ENCODE measurements at places on chromosomes 13 and 19.

GRCh38 chr19:58563034-58563573 is 4.7 kb upstream of the UBE2M start:
- DNase-seq = no peak

DNA sequence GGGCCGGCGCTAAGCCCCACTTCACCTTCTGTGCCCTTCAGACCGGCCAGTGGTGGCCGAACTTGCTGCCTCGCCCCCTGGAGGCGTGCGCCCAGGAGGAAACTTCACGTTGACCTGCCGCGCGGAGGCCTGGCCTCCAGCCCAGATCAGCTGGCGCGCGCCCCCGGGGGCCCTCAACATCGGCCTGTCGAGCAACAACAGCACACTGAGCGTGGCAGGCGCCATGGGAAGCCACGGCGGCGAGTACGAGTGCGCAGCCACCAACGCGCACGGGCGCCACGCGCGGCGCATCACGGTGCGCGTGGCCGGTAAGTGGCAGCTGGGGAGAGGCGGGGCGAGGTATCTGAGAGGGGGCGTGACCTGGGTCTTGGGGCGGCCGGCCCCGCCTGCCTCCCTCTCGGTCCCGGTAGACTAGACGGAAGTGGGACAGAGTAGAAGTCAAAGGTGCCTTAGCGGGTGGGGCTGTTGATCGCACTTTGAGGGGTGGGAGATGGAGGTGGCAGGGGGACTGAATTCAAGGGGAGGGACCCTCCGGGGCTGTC is 5.6 kb downstream of the ICAM5 start:
- no peak for DNase-seq

DNA sequence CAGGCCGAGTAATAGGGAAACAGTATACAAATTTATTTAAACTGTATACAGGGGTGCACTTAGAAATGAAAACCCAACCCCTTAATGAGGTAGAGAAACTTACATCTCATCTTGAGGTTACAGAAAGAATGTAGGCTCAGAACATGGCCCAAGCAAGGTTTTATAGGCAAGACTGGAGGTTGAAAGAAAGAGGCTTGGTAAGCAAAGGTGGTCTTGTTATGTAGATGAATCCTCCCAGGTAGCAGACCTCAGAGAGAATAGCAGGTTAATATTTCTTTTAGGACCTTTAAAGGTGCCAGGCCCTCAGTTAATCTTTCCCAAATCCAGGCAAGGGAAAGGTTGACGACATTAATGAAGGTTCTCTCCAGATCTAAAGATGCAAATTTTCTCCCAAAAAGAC is 1466.8 kb upstream of the PRR20A start:
- DNase-seq = no peak

GRCh38 chr13:84844473-84844872 is 954.7 kb downstream of the SLITRK6 start:
- no peak for DNase-seq

DNA sequence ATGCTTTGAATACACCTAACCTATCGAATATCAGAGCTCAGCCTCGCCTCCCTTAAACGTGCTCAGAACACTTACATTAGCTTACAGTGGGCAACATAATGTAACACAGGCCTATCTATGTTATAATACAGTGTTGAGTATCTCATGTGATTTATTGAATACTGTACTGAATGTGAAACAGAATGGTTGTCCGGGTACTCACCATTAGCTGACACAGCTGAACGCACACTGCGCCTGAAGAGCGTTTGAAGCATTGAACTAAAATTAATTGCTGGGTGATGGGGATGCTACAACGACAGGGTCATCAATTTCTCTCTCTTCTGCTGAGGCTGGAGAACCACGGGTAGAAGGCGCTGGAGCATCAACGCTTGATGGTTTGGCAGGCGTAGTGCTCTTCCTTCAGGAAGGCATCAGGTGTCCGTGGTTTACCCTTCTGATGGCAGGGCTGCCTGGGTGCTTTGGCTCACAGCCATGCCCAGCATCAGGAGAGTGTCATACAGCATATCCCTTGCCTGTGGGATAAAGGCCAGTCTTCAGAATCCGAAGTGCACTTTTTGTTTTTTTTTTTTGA is 46.9 kb upstream of the UBE2L5 start:
- no peak for DNase-seq

GRCh38 chr13:99757756-99758459 is 213.7 kb downstream of the ZIC5 start:
- no peak for DNase-seq

- no peak for DNase-seq
Measured at GRCh38 chr13:45928843-45929242, 77.3 kb upstream of the SIAH3 start.

- no peak for DNase-seq
Measured at GRCh38 chr19:39212375-39212742, 8.3 kb upstream of the SYCN start.

DNA sequence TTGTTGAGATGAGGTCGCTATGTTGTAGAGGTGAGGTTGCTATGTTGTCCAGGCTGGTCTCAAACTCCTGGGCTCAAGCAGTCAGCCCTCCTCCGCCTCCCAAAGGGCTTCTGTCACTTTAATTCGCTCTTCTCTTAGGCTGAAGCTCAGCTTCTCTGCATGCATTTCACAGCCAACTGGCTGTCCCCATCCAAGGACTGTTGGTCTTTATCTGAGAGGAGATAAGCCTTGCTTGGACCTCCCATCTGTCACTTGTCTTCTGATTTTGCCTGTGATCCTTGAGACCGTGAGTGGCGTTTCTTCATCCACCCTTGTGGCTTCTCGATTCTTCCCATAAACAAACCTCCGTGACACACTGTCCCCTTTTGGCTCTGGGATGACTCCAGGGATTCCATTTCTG is 24.4 kb downstream of the CERS1 start:
- DNase-seq = no peak

DNA sequence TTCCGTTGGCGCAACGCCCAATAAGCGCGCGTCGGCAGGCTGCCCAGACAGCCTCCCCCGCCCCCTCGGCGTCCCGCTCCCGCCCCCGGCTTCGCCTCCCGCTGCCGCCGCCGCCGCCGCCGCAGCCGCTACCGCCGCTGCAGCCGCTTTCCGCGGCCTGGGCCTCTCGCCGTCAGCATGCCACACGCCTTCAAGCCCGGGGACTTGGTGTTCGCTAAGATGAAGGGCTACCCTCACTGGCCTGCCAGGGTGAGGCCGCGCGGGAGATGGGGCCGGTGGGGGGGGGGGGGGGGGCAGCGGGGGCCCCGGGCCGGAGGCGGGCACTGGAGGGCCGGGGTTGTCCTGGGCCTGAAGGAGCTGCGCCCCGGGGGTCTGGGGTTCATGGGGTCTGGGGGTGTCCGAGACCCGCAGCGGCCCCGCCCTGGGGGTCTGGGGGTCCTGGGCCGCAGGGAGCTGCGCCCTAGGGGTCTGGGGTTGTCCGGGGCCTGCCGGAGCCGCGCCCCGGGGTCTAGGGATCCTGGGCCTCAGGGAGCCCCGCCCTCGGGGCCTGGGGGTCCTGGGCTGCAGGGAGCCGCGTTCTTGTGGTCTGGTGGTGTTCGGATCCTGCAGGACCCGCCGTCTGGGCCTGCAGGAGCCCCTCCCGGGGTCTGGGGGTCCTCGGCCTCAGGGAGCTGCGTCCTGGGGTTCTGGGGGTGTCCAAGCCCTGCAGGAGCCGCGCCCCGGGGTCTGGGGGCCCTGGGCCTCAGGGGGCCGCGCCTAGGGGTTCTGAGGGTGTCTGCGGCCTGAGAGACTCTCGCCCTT is at the start of gene HDGFL2:
Gene HDGFL2 (plus strand): TSS at position 124 of the 801 bp plus-strand sequence. CDS start 54 bp downstream, at position 178.
- no peak for DNase-seq

DNA sequence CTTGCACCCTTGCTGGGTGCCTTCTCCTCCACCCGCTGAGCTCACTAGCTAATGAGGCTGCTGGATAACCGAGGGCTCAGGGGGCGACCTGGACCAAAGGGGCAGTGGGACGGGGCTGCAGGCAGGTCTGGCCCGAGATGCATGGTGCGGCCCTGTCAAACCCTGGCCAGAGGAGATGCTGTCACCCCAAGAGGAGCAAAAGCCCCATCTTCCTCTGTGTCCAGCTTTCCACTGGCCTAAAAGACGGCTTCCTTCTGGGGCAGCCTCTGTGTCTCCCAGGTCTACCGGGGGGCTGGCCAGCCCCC is 261.8 kb downstream of the TBC1D4 start:
- DNase-seq = no peak

- DNase-seq = no peak
Measured at GRCh38 chr13:73497430-73497829, 438.6 kb downstream of the KLF5 start.

GRCh38 chr13:68784275-68784674 is 1323.4 kb upstream of the ATXN8OS start:
- no peak for DNase-seq

DNA sequence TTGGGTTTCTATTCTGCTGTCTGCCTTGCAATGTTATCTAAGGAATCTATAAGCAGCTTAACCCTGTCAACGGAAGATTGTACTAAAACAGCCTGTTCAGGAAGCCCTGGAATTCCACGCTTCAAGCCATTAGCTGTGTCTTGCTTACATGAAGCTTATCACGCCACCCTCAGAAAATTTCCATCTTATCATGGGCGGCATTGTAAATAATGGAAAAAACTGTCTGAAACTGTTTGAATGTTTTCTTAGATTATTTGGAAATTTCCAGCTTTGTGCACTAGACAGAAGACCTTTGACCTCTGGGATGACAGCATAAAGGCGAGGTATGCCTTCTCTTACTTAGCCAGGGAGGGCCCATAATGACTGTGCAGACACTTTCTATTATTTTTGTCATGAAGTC is 319.7 kb downstream of the KCNRG start:
- no peak for DNase-seq

DNA sequence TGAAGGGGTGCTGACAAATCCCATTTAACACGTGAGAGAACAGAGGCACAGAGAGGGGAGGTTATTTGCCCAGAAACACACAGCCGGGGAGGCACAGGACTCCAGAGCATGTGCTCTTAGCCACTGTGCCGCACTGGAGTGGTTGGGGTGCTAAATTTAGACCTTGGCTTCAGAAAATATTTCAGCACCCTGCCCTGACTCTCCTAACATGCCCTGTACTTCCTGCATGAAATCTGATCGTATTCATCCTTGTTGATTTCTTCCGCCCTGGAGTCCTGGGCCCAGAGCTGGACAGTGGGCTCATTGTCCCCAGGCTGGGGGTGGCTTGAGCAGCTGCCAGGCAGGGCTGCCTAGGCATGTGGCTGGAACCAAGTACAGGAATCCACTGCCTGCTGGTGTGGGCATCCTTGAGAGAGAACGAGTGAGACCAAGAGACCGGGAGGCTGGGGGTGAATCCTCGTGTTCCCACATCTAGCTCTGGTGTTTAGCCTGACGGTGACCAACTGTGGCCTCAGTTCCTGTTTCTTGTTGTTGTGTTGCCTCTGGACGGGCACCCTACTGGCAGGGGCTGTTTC is 5.3 kb downstream of the SLC27A1 start:
- DNase-seq = no peak

DNA sequence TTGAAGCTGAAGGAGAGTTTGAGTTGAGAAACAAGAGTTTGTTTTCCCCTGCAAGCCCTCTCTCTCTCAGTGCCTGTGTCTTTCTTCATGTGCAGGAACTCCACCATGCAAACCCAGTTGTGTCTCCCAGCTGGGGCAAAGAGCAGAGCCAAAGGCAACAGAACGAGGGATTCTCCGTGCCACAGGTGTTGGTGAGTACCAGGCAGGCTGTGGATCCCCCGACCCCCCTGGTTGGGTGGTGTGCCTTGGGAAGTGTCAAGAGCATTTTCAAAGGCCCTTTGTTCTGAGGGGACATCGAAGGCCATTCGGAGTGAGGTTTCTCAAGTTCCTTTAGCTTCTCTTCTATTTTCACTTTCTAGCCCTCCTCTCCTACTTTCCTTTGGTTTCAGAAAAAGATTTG is 5.6 kb downstream of the ZNF333 start:
- DNase-seq = no peak

GRCh38 chr19:15656467-15656866 is 15.8 kb downstream of the CYP4F3 start:
- DNase-seq = no peak

DNA sequence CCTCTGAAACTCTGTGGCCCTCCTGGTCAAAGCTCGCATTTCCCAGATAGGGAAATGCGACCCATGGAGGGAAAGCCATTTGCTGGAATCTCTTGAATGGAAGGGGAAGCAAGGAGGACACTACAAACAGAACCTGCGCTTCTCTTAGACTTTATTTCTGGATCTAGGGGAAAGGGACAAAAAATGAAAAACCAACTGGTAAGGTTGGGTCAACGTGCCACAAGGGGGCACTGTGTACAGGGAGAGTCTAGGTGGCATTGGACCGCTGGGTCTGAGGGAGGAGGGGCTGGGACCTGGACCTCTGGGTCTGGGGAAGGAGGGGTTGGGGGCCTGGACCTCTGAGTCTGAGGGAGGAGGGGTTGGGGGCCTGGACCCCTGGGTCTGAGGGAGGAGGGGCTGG is 5.0 kb downstream of the KLK4 start:
- no peak for DNase-seq

GRCh38 chr13:106942563-106942962 is 374.6 kb upstream of the ARGLU1 start:
- no peak for DNase-seq

- no peak for DNase-seq
Measured at GRCh38 chr13:47407808-47408207, 511.0 kb upstream of the HTR2A start.

GRCh38 chr13:49292742-49293486 is 45.2 kb downstream of the CDADC1 start:
- DNase-seq = no peak

DNA sequence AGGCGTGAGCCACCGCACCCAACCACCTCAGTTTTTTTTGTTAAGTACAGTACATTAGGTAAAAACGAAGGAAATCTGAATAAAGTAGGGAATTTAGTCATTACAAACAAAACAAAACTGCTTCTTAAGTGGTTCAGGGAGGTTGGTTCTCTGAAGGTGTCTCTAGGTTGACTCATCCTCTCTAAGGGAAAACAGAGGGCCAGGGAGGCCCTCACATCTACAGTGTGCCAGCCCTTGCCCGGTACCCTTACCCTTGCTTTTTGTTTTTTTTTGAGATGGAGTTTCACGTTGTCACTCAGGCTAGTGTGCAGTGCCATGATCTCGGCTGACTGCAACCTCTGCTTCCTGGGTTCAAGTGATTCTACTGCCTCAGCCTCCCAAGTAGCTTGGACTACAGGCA is 17.2 kb upstream of the JUND start:
- DNase-seq = no peak

DNA sequence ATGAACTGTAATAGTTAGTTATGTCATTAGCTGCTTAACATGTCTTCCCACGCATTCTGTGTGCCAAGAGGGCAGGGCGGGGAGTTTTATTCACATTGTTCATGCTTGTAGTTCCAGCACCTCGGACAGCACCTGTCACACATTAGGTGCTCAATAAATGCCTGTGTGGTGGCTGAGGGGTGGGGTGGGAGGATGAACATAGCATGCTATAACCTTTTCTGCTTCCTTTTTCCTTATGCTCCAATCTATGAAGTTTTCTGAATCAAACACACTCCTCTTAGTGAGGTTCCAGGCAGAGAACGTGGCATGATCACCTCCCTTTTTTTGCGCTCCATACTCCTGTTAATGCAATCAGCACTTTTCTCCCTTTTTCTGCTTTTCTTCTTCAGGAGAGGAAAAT is 15.8 kb upstream of the PTPRS start:
- no peak for DNase-seq
